ENCODE measurements at places on chromosomes 5 and 9.
A peak's percentile ranks its signal among the peaks of the same experiment; 100 is the strongest.

- no peak for DNase-seq
Measured at GRCh38 chr5:116579144-116579543, 4.5 kb upstream of the SEMA6A start.

- DNase-seq, result no peak
Measured at GRCh38 chr9:29838491-29839020, 2265.3 kb upstream of the C9orf72 start.

DNA sequence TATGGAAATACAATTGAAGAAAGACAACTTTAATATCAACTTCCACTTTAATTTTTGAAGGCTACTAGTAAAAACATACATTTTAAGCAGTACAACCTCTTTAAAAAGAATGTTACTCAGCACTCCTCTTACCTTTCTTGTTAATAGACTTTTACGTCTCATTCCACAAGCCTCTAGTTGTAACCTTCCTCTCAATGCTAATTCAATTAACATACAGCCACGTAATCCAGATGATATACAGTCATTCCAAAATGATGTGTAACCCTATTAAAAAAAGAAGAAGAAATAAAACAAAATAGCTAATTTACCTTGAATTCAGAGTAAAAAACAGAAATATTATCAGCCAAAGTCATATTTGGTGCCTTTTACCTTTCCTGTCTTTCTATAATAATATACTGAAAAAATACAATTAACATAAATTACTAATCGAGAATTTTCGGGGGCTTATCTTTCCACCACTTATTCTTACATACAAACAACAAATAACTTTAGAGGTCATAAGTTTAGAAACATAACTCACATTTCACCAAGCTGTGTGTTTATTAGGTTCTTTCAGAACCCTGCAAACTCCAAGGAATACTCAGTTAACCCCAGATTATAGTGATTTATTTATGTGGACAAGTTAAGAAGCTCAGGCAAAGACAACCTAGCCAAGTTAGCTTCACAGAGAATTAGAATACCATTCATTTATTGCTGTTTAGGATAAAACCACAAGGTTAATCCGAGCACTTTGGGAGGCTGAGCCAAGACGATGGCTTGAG lies 30.3 kb downstream of the GOLPH3 start:
- no peak for DNase-seq

DNA sequence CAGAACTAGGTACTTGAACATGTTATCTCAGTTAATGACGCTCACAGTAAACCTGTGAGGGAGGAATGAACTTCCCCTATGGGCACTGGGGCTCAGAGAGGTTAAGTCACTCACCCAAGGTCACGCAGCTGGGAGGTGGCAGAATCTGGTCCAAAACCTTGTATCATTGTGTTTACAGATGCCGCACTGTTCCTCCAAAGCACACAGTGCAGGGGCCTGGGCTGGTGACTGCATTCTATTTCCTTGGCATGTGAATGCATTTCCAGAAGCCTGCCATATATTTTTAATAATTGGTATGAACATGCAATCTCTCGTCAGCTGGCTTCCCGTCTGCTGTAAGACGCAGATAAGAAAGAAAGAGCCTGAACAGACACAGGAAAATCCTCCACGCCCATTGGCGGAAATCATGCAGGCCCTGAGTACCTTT lies 77.0 kb upstream of the TBC1D2 start:
- no peak for DNase-seq

DNA sequence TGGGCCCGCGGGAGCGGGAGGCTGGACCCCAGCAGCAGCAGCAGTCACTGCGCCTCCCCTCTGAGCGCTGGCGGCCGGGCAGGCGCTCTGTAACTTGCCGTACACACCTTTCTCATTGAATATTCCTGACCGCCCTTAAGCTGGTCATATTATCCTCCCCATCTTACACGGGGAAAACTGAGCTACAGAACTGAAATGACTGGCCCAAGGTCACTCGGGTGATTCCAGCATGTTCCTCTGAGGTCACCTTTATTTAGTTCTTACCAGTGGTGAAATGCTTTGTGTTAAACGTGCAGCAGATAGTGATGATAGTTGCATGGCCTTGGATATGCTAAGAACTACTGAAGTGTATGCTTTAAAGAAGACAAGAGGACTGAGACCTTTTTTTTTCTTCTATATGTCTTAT lies 607 bp downstream of the UQCRQ start:
- no peak for DNase-seq

- DNase-seq, result no peak
Measured at GRCh38 chr5:27523629-27524028, 485.2 kb upstream of the CDH9 start.

GRCh38 chr9:131593936-131594665 lies 48.8 kb downstream of the PRRT1B start:
- no peak for DNase-seq

- no peak for DNase-seq
Measured at GRCh38 chr9:136975644-136976043, 1.7 kb upstream of the PTGDS start.

DNA sequence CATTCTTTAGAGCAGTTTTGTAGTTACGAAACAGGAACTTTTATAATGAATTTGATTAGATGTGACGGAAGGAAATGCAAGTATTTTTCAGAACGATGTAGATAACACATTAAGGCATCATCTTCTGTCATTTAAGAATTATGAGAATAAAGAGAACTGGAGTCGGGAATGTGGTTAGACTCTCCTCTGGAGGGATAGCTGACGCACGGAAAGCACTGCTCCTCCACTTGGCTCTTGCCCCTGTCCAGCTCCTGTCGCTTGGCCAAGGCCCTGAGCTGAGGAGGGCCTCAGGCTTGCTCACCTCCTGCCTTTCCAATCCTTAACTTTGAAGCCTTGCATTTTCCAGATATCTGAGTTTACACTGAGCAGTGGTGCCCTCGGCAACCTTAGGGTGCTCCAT lies 60.5 kb downstream of the MAP1B start:
- DNase-seq, result no peak

DNA sequence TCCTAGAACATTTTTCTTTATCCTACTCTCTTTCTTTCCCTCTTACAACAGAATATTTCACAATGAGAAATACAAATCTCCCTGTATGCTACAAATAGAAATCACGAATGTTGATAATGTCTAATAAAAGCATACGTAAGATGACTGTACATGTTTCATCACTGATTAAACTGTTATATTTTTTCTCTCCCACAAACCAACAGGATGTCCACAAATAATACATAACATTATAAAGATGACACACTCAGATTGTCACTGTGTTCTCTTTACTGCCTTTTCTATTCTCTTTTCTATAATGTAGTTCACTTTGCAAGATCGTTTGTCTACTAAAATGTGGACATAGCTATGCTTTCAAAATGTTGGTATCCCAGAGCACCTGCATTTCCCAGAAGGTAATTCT lies 90.7 kb upstream of the PARP8 start:
- DNase-seq, result no peak

- DNase-seq, result no peak
Measured at GRCh38 chr5:73119451-73120157, 771 bp upstream of the TMEM171 start.

DNA sequence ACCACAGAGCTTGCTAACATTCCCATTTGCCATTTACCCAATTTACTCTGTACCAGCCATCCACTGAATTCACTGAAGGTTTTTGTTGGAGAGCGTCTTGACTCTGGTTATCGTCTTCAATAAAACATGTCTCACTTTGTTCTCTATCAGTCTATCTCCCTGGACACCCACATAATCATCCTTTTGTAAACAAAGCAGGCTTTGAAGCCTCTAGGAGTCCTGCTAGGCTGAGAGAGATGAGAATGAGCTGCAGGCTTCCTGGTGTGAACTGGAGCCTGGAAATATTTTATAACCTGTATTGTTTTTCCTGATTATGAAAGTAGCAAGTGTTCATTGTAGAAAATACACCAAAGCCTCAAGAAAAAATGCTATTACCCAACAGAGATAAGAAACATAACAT lies 140.6 kb upstream of the ZNF366 start:
- no peak for DNase-seq

DNA sequence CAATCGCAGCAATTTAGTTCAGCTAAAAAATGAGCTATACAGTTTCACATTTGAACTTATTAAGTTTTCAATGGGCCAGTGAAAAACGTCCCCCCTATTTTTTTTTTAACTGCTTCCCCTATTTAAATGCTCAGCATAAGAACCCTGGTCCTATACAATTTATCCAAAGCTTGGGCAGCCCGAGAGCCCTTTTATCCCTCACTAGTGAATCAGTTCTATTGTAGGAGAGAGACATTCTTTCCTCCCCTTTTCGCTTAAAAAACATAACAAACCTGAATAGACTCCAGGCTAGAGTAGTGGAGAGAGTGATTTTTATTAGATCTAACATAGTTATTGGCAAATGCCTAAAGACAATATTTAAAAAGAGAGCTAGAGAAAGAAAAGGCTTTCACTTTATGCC lies 1.4 kb downstream of the LIX1 start:
- DNase-seq, result no peak

GRCh38 chr5:173745123-173745522 lies 128.7 kb upstream of the BOD1 start:
- DNase-seq, result no peak

- DNase-seq, result no peak
Measured at GRCh38 chr5:148687427-148687826, 33.1 kb upstream of the HTR4 start.

DNA sequence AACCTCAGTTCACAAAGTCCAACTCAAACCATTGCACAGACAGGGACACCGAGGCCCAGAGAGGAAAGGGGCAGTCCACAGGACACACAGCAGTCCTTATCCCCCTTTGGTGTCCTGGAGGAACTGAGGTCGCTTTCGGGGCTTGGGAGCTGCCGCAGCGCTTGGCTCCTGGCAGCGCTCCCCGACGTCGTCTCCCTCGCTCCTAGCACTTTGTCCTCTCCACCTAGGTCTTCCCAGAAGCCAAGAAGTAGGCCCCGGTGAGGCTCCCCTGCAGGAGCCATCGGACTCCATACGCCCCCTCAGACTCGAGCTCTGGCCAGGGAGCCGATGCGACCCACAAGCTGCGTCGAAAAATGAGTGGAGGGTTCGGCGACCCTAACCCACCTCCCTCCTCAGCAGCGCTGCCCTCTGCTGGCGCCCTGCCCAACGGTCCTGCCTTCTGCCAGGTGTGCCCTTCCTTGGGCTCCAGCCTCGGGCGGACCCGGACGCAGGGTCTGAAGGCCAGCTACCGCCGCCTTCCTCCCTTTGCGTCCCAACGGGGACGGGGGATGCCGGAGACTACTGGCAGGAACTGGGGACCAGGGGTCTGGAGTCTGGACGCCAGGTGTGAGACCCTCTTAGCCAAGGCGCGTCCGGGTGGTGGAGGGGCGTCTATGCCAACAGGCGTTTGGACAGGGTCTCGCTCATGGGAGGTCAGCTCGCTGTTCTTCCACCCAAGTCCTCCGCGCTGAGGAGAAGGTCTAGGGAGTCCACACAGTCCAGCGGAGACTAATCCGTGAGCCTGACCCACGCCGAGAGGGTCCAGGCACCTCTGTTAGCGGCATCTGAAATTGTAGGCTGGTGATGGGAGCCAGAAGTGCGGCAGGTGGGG lies 2.1 kb upstream of the PRDM12 start:
- no peak for DNase-seq

DNA sequence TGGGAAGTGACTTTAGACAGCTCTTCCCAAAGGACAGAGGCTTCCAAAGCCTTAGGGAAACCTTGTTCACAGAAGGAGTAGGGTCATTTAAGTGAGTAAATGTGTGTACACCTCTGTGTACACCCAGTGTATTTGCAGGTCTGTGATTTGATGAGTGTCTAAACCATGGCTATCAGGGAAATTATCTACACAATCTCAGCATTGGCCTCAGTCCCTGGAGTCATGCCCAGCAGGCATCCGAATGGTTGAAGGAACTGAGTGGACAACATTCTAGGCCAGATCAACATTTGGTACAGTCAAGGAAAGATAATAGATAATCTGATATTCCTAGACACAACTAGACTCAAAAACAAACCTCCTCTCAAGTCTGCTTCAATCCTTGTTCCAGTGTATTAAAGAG lies 258.4 kb upstream of the DAPK1 start:
- DNase-seq, result no peak

- no peak for DNase-seq
Measured at GRCh38 chr9:121289026-121289771, 21.2 kb downstream of the GSN start.

DNA sequence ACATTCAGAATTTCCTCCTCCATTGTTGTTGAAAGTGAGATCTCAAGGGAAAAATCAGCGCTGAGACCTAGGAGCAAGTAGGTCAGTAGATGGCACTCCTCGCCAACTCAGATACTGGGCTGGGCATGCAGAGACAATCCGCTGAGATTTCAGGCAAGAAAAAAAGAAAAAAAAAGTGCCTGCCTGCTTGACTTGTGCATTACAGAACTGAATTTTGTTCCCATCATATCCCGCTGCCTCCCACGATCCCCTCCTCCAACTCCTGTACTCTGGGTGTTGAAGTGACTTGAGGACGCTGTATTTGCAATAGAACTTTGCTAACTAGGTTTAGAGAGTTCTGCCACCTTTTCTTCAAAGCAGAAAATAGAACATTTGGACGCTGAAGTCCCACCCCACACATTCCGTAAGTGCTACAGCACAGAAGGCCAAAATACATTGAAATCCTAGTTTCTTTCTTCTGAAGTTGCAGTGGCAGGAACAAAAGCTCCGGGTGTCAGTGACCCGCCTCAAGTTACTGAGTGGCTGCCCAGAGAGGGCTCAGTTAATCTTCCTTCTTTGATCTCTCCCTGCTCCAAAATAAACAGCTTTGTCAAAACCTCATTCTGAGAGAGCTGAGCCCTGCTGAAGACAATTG lies 265.8 kb downstream of the MLLT3 start:
- peak; percentile 74 for DNase-seq

DNA sequence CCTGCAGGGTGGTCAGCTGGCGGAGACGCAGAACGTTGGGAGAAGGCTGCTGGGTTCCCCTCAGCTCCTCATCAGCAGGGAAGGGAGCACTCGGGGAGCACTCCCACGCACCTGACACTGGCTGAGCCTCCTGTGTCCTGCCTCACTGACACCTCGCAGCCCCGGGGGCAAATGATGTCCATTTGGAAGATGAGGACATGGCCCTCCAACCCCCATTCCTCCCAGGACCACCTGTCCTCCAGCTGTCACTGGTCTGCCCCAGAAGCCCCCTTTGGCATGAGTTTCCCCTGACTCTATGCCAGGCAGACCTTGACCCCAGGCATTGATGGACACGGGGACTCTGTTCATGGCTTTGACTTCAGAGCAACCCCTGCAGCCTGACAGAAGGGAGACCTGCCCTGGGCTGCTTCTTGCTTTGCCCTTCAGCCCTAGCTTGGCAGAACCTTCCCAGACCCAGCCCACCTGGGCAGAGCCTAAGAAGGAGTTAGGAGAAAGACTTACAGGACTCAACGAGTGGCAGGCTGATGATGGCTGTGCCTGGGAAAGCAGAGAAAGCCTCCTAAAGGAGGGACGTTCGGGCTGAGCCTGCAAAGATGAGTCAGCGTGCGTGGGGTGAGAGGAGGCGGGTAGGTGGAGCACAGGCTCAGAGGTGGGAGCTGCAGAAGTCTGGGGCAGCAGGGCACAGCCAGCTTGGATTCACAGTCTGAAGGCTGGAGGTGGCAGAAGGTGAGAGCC lies 90.6 kb downstream of the LMX1B start:
- DNase-seq, result no peak

- peak; percentile 52 for DNase-seq
Measured at GRCh38 chr5:10663489-10664179, 97.4 kb downstream of the DAP start.

Data from AG09319 (cell line).